Stimulated activated CD8-positive, alpha-beta memory T cell treated with anti-CD3 and anti-CD28 coated beads, Interleukin-2, amount 100 ng/mL, for 48 hours (primary cell): ENCODE measurements at places on chromosomes 2 and 18.

DNA sequence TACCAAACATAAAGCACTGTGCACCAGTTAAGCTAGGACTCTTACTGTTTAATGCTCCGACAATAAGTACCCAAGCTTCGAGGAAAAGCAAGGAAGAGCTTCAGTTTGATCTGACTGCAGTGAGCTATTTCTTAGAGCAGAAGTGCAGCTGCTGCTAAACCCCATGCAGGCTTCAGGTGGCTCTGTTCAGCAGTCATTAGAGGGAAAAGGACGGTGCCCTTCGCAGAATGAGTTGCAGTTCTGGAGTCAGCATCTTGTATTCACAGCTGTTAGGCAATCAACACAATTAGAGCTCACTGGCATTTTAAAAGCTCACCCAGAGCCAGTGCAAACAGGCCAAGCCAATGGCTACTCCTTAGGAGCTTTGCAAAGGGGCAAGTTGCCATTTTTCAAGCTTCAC, 1.5 kb upstream of the CERKL start:
- no peak for DNase-seq

GRCh38 chr2:160469621-160470204, 23.9 kb downstream of the RBMS1 start:
- DNase-seq = no peak

DNA sequence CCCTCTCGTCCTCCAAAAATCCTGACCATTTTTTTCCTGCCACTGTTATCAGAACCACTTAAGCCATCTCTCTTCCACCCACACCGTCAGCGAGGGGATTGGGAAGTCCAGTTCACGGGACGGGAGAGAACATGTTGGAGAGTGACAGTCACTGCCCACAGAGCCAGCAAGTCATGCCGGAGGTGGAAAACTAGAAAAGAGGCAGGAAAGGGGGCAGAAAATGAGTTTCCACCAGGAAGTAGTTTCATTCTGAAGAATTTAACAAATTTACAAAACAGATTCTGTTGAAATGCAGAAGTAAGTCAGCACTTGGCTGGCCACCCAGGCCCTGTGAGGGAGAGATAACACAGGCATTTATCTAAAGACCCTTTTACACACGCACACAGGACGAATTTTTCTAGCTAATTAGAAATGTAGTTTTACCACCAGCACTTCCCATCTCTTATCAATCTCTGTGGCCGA, 431.3 kb downstream of the TSN start:
- no peak for DNase-seq

GRCh38 chr2:154032220-154032619, 160.5 kb downstream of the GALNT13 start:
- DNase-seq = no peak

DNA sequence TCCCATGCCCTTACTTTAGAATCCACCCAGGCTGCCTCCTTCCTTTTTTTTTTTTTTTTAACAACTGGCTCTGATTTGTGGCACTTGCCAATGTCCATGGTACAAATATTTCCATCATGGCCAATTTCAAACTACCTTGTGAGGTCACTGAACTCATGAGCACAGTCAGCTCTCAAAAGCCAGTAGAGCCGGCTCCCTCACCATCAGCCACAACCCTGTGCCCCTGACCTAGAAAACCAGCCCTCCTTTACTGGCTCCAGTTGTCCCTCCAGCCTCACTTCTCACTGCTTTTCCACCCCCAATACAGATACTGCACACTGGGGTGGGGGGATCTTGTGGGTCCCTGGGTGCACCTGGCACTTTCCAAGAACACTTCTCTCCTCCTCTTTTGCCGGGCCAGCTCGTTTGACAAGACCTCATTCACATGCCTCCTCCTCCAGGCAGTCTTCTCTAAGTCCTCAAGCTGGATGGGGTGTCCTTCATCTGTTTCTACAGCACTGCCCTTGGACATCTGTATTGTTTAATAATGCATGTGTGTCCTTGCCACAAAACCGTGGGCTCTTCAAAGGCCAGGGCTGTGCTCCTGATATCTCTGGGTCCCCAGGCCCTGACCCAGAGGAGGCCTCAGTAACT, 35.5 kb downstream of the SDC1 start:
- no peak for DNase-seq
